ENCODE measurements at places on chromosomes 7 and 10.
A peak's percentile ranks its signal among the peaks of the same experiment; 100 is the strongest.

DNA sequence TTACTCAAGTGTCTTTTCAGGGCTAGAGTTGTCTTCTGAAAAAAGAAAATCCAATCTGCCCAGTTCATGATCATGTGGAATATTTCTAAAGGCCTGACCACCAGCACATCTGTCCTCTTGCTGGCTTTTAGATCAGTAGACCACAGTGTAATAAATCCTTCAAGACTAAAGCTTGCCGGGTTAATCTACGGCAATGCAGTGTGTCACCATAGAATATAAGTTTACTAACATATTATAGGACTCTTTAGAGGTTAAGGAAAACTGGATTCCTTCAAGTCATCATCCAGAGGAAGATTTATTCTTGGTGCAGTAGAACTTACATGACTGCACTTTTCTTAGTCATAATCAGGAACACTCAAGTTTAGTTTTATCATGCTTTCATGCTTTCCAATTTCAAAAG lies 349.5 kb downstream of the SEMA3D start:
- DNase-seq: no peak

- DNase-seq: no peak
Observed at GRCh38 chr10:101570428-101571270, 17.4 kb downstream of the POLL start.

GRCh38 chr7:108181073-108181985 lies 51.2 kb upstream of the LAMB4 start:
- no peak for DNase-seq

GRCh38 chr7:49322476-49322875 lies 398.1 kb downstream of the CDC14C start:
- no peak for DNase-seq

DNA sequence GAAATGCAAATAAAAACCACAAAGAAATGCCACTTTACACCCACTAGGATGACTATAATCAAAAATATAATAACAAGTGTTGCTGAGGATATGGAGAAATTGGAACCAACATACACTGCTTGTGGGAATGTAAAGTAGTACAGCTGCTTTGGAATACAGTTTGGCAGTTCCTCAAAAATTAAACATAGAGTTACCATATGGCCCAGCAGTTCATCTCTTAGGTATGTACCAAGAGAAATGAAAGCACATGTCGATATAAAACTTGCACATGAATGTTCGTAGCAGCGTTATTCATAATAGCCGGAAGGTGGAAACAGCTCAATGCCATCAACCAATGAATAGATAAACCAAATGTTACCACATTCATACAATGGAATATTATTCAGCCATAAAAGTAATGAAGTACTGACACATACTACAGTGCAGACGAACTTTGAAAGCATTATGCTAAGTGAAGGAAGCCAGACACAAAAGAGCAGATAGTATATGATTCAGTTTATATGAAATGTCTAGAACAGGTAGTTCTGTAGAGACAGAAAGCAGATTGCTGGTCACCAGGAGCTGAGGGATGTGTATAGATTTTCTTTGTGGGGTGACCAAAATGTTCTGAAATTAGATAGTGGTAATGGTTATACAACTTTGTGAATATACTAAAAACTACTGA lies 12.4 kb downstream of the BCAP29 start:
- no peak for DNase-seq

DNA sequence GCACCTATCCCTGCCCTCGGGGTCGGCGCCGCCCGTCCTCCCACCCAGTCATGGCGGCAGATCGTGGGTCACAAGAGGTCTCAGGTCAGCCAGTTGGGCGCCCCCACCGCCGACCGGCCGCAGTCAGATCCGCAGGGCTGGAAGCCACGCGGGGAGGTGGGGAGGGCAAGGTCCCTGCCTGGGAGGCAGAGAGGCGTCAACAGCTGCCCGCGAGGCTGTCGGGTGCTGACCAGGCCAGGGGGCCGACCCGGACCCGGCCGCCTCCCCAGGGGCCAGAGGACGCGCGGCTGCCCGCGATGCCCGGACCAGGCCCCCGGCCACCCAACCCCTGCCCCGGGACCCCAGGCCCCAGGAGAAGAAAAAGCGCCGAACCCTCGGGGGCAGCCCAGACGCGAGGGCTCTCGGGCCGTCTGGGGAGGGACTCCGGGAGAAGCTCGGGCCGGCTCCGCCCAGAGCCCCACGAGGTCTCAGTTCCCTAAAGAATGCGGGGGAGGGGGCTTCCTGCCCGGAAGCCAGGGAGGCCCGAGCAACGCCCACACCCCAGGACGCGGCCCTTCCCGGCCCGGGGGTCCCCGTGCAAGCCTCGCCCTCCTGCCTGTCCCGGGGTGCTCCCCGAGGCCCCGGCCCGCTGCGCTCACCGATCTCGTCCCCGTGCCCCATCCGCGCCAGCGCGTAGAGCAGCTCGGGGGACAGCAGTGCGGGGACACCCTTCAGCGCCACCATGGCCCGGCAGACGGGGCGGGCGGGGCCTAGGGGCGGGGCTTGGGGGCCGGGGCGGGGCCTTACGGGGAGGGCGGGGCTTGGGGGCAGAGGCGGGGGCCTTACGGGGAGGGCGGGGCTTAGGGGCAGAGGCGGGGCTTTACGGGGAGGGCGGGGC lies at the start of gene FUOM:
FUOM (minus strand) TSS at position 735 of the 877 bp plus-strand sequence; CDS start at position 723, 12 bp downstream.
- DNase-seq: peak; percentile 55

GRCh38 chr7:127943541-127944521 lies 87.4 kb downstream of the LRRC4 start:
- no peak for DNase-seq

GRCh38 chr7:73833251-73833919 lies 2.6 kb downstream of the CLDN4 start:
- DNase-seq: no peak

DNA sequence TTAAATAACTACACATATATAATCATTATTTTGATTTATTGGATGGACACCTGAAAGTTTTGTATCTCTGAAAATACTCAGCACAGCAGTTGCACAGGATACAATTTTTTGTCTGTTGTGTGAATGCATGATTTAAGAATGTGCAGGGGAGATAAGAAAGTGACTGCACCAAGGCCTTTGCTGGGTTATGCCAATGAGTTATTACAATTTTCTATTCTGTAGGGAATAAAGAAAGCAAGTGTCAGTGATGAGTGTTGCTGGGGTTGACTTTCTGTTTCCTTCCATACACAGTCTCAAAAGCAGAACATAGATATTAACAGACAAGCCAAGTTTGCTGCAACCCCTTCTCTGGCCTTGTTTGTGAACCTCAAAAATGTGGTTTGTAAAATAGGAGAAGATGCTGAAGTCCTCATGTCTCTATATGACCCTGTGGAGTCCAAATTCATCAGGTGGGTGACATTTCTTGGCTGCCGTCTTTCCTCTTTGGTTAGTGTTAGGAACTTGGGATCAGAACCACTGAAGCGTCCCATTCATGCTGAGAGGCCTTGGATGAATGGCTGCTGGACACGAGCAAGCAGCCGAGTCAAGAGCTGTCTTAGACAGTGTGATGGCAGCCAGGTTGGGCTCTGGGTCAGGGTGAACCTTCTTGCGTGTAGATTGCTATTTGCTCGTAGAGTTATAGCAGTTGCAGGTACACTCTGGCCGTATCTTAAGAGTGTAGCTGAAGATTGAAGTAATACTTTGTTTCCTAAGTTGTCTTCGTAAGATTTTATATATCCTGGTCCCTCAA lies 92.8 kb downstream of the DOCK1 start:
- DNase-seq: no peak

DNA sequence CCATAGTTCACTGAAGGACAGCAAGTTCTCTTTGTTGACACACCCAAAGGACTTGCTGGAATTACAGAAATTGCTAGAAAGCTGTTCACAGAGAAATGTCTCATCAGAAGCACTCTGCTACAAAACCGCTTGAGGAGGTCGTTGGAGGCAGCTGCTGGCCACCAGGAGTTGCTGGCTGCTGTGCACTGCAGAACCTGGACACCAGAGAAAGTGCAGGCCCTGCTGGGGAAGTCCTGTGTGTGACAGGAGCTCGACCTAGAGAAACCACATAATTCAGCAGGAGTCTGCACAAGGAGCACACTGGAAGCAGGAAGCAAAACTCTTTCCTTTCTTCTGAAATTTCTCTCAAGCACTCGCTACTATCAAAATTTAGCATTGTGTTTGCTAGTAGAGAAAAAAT lies 461.5 kb upstream of the GHITM start:
- DNase-seq: no peak

GRCh38 chr10:96468845-96469244 lies 44.9 kb downstream of the TLL2 start:
- DNase-seq: no peak

GRCh38 chr10:112126172-112126571 lies 57.4 kb downstream of the GPAM start:
- DNase-seq: no peak

- DNase-seq: no peak
Observed at GRCh38 chr10:111118758-111119157, 41.9 kb downstream of the ADRA2A start.

DNA sequence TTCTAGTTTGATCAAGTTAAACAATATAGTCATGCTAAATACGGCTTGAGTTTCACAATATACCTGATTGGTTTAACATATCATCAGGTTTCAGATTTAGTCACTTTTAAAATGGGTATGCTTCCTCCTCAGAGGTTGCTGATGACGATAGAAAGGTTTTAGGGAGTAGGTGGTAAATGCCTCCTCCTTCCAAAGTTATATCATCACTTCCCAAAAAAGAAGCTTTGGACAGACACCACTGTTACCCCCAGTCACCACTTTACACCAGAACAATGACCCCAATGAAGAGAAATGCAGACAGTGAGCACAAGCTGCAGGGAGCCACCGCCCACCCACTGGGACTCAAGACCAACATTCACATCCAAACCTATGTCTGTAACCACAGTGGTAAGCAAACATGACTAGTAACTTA lies 244.6 kb downstream of the SORCS1 start:
- no peak for DNase-seq

- no peak for DNase-seq
Observed at GRCh38 chr7:113083132-113083815, 3.4 kb downstream of the GPR85 start.

- DNase-seq: no peak
Observed at GRCh38 chr7:105678811-105679495, 97.7 kb upstream of the EFCAB10 start.

- no peak for DNase-seq
Observed at GRCh38 chr10:28840202-28840601, 162.9 kb downstream of the BAMBI start.

GRCh38 chr10:114876602-114877300 lies 55.2 kb downstream of the FHIP2A start:
- no peak for DNase-seq

GRCh38 chr10:95445837-95446486 lies 115.2 kb downstream of the SORBS1 start:
- no peak for DNase-seq

DNA sequence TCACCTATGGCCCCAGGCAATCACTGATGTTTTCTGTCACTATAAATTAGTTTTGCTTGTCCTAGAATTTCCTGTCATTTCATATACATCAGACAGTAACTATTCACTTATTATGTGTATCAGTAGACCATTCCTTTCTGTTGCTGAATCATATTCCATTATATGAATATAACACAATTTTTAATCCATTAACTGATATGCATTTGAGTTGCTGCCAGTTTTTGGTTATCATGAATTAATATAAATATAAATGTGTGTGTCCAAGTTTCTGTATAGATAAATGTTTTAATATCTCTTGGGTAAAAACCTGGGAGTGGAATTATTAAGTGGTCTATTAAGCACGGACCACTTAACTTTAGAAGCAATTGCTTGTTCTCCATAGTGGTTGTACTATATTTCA lies 143.8 kb downstream of the ZNF438 start:
- DNase-seq: no peak

- no peak for DNase-seq
Observed at GRCh38 chr7:50652400-50653125, 87.4 kb upstream of the DDC start.

GRCh38 chr10:131961777-131962662 lies 19.7 kb downstream of the BNIP3 start:
- DNase-seq: no peak

GRCh38 chr10:131858583-131859340 lies 42.0 kb upstream of the PPP2R2D start:
- DNase-seq: no peak

- no peak for DNase-seq
Observed at GRCh38 chr7:40873248-40873647, 738.4 kb downstream of the SUGCT start.

DNA sequence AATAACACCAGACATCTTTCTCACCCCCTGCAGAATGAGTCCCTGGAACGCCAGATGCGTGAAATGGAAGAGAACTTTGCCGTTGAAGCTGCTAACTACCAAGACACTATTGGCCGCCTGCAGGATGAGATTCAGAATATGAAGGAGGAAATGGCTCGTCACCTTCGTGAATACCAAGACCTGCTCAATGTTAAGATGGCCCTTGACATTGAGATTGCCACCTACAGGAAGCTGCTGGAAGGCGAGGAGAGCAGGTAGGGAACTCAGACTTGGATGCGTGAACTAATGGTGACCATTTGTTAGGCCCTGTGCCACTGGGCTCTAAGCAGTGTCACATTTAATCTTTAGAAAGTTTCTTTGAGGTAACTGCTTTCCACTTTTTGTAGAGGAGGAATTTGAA lies 7.1 kb downstream of the VIM start:
- no peak for DNase-seq

GRCh38 chr10:63630931-63631680 lies 109.9 kb downstream of the REEP3 start:
- no peak for DNase-seq

GRCh38 chr7:152984421-152984820 lies 224.9 kb downstream of the ACTR3B start:
- no peak for DNase-seq

- no peak for DNase-seq
Observed at GRCh38 chr10:78849115-78849514, 219.7 kb upstream of the ZMIZ1 start.

DNA sequence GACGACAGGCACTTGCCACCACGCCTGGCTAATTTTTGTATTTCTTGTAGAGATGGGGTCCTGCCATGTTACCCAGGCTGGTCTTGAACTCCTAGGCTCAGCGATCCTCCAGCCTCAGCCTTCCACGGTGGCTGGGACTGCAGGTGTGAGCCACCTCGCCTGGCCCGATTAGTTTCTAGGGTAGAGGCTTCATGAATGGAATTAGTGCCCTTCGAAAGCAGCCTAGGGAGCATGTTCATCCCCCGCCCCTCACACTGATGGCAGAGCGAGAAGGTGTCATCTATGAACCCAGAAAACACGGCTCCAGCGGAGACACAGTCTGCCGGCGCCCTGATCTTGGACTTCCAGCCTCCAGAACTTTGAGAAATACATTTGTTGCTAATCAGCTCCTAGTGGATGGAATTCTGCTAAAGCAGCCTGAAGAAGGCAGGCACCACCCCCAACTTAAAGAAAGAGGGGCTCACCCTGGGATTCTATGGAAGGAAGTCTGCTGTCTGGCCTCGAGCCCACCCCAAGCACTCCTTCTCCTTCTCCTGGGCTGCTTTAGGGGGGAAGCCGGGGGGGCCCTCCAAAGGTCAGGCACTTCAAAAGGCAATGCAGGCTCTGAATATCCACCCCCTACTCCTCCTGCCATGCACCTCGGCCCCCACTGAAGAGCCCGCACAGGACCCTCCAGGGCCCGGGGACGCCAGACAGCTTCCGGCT lies 10.1 kb downstream of the PDGFA start:
- no peak for DNase-seq

- no peak for DNase-seq
Observed at GRCh38 chr10:78964952-78965633, 103.7 kb upstream of the ZMIZ1 start.

GRCh38 chr7:55526770-55527169 lies 45.5 kb downstream of the VOPP1 start:
- DNase-seq: no peak

GRCh38 chr10:14598809-14599764 lies 175.6 kb downstream of the FAM107B start:
- DNase-seq: no peak

- no peak for DNase-seq
Observed at GRCh38 chr7:130901209-130901783, 167.3 kb upstream of the KLF14 start.

Measured in activated CD4-positive, alpha-beta T cell treated with anti-CD3 and anti-CD28 coated beads for 1 hour (primary cell).